ENCODE measurements at places on chromosomes 6 and 20.

- no peak for DNase-seq
Measured at GRCh38 chr6:8014947-8015346, 49.2 kb downstream of the BLOC1S5 start.

- peak; percentile 70 for DNase-seq
Measured at GRCh38 chr6:30091577-30092381, 16.2 kb upstream of the RNF39 start.

DNA sequence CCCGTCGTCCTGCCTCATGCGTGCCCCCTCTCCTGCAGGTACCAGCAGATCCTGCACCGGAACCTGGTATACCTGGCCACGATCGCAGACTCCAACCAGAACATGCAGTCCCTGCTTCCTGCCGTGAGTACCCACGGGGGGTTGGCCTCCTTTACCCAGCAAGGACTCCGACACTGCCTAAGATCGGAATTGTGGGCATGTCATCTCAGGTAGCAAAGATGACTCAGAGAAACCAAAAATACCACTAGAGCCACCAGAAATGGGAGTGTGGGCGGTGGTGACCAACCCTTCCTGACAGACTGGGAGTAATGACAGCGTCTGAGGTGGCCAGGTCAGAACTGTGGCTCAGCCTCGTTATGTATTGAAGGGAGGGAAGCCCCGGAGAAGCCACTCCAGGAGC lies 16.3 kb downstream of the SS18L1 start:
- DNase-seq, result peak; percentile 79

- DNase-seq, result no peak
Measured at GRCh38 chr6:1726341-1726768, 116.6 kb downstream of the FOXC1 start.

DNA sequence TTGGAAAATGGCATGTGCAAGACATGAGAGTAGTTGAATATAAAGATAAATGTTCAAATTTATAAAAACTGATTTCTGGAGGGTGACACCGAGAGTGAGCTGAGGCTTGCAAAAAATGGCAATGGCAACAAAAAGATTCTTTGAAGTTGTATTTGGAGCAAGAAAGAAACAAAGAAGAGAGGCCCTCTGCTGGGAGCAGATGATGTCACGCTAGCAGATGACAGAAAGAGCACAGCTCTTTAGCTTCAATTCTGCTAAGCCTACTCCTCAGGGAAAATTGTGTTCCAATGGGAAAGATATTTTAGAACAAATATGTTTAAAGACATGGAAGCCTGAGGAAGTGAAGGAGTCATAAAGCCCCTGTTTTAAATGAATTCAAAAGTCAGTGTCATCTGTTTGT lies 125.3 kb upstream of the NOX3 start:
- DNase-seq, result no peak

DNA sequence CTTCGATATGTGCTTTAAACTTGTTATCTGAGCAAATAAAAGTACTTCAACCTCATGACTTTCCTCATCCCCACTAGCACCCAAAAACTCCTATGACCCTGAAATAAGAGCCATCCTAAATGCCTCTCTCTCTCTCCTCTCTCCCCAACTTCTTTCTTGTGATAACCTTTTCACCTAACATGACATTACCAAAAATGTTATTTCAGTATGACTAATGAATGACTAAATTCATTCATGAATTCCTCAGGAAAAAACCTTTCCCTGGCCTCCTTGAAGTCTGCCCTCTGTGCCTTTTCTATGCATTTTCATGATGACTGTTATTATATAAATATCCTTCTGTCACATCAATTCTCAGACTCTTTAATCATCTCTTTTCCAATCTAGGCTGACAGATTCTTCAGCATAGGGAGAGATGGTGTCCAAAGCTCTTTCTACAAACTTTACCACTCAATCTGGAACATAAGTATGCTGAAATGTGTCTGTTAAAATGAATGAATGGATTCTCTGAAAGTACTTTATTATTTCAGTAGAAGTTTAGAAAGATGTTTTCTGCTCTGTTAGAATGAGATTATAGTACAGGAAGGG lies 114.3 kb upstream of the GGTLC1 start:
- DNase-seq, result no peak

DNA sequence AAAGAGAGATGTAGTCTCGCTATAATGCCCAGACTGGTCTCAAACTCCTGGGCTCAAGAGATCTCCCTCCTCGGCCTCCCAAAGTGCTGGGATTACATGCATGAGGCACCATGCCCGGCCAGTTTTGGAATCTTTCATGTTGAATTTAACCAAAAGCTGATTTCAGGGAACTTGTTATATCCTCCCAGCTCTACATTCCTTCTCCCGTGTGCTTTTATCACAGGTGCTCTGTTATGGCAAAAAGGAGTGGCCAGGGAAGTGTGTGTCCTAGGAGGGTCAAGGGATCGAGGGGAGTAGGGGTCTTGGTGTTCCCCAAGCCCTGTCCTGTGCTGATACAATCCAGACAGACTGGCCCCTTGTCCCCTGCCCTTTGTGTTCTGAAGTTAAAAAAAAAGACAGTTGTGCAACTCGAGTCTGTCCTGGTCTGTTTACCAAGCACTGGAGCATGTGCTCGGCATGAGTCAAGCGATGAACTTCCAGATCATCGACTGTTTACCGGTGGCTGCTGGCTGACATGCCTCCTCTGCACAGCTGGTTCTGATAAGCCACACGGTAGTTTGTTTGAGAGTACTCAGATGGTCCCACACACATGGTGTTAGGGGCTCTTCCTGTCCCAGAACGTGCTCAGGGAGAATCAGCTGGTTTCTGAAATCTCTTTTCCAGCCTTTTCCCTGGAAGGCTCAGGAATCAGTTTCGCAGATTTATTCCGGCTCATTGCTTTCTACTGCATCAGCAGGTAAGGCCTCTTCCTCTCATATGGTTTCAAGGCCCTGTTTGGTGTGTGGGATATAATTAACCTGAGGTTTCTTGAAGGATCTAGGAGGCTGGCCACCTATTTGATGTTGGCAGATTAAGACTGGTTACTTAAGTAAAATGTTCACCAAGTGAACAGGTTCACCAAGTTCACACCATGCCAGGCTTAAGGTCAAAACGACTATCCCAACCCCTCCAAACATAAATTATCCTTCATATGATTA lies 52.6 kb upstream of the NAA20 start:
- DNase-seq, result peak; percentile 86

- peak; percentile 48 for DNase-seq
Measured at GRCh38 chr6:113591896-113592827, 265.0 kb upstream of the MARCKS start.

DNA sequence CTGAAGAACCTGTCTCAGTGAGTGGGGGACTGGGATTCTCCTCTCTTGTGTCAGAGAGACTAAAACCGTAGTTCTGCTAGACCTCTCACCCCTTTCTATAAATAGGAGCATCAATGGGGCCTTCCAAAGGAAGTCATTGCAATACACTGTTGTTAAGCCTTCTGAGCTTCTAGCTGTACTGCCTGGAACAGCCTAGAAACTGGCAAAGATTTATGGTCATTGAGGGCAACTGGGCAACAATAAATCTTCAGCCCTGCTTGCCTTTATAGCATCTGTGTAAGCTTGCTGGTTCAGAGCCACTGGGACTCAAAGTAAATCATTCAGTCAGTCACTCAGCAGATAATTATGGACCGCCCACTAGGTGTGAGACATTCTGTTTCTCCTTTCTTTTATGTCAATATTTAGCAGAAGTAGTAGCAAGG lies 53.2 kb downstream of the PPP1R14C start:
- no peak for DNase-seq

- peak; percentile 84 for DNase-seq
Measured at GRCh38 chr20:478949-479429, 16.7 kb upstream of the TBC1D20 start.

- DNase-seq, result no peak
Measured at GRCh38 chr6:138005846-138006245, 101.4 kb downstream of the PERP start.

DNA sequence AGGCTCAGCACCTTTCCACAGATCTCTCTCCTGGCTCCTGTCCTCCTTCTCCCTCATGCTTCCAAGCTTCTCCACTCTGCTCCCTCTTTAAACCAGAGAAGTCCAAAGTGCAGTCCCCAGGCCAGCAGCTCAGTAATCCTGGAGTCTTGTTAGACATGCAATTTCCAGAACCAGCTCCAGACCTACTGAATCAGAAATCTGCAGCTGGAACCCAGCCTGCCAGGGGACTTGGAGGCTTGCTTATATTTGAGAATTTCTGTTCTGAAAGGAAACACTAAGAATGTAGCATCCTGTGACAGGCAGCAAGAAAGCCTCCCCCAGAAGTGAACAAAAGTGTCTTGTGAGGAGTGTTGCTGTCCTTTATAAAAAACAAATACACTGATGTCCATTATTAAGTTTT lies 438.1 kb downstream of the BCKDHB start:
- no peak for DNase-seq

DNA sequence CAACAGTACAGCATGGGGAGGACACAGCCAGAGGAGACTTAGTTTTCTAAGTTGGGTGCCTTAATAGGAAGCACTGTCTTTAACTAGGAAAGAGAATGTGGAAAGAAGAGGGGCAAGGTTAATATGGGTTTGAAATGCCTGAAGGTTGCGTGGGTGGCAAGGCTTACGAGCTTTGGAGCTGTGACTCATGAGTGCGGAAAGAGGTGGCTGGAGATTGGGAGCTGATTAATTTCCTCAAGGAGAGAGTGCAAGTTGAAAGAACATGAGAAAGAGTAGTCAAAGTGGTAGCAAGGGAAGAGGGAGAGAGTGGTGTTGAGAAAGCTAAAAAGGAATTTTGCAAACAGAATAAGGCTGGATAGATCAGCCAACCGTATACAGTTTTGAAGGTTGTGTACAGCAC lies 315.1 kb upstream of the PRND start:
- peak; percentile 95 for DNase-seq

DNA sequence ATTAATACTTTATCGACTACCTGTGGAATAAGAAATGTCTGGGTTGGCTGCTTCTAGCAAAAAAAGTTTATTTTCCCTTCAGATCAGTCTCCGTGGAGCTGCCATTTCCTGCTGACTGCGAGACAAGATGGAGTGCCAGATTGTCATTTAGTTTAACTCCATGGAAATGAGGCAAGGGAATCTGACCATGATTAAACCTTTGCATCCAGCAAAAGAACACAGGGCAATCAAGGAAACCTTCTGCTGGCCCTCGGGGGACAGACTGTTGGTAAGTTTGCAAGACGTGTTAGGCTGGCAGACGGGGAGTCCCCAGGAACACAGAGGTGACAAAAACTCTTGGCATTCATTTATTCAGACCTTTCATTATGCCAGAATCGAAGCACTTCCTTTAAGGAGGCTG lies 52.2 kb upstream of the SPACA1 start:
- DNase-seq, result no peak

- DNase-seq, result peak; percentile 69
Measured at GRCh38 chr6:139369568-139370282, 4.7 kb downstream of the CITED2 start.

- no peak for DNase-seq
Measured at GRCh38 chr6:163663575-163663974, 249.1 kb downstream of the QKI start.

DNA sequence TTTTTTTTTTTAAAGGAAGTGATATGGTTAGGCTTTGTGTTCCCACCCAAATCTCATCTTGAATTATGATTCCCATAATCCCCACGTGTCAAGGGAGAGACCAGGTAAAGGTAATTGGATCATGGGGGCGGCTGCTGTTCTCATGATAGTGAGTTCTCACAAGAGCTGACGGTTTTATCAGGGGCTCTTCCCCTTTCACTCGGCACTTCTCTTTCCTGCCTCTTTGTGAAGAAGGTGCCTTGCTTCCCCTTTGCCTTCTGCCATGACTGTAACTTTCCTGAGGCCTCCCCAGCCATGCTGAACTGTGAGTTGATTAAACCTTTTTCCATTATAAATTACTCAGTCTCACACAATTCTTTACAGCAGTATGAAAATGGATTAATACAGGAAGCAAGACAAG lies 64.3 kb downstream of the ZFP64 start:
- no peak for DNase-seq

GRCh38 chr6:21678990-21679389 lies 85.4 kb downstream of the SOX4 start:
- DNase-seq, result peak; percentile 18

DNA sequence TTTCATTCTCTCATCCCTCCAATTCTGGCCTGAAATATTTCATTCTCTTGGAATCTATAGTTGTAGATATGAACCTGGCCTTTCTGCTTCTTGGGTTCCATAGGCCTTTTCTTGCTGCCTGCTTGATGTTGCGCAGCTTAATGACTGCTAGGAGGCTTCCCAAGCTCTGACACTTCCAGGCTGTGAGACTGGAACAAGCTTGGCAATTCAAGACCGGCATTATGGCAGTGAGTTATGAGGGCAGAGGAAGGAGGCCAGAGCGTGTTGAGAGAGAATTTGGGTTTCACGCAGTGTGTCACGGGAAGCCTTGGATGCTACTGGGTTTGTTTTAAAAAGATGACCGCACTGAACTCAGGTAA lies 948 bp upstream of the DNAJC5 start:
- peak; percentile 20 for DNase-seq

GRCh38 chr20:858011-858410 lies 24.5 kb downstream of the FAM110A start:
- no peak for DNase-seq

GRCh38 chr6:75619230-75619899 lies 17.7 kb downstream of the SENP6 start:
- no peak for DNase-seq

DNA sequence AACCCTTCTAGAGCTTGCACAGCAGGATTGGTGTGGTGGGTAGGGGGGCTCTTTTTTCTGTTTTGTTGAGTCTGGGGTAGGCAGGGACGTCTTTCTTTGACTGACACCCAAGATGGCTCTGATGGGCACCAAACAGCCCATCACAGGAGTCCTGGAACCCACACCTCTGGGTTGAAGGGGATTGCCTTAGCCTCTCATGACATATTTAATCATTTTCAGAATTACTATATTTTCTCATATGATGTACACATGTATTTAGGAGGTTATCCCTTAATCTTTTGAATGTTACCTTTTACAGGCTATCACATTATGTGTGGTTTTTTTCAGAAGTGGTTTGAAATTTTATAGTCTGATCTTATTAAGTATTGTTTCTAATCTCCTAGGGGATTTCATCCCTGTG lies 64.6 kb downstream of the RPP40 start:
- DNase-seq, result no peak

DNA sequence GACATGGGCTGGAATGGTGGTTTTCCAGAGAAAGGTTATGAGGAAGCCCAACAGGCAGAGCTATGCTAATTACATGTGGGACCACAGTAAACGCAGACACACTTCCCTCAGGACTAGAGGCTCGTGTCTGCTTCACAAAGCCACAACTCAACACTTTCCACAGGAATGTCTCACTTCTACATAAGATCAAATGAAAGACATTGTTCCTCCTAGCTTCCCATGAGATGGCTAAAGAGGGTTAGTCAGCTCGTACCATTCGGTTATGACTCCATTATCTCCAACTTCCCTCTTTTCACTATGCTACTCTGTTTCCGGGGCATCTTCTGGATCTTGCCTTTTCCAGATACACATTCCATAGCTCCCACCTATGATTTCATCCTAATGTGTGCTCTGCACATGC lies 29.1 kb upstream of the ZC3H12D start:
- DNase-seq, result peak; percentile 65

DNA sequence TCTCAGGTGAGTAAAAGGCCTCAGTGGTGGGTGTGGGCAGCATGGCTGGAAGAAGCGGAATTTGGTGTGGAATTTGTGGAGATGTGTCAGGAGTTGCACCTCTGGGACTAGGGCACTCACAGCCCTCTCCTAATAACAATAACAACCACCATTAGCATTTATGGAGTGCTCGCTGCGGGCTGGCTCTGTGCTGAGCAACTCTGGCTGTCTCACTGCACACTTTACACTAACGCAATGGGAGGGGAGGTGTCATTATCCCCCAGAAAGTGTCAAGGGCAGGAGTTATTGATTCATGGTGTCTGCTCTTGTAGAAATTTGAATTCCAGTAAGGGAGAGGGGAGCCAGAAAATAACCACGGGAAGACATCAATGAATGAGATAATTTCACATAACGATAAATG lies 22.7 kb upstream of the SCRT2 start:
- no peak for DNase-seq
